Activated naive CD8-positive, alpha-beta T cell treated with anti-CD3 and anti-CD28 coated beads, Interleukin-2, amount 50 U/mL, for 24 hours (primary cell): ENCODE measurements at places on chromosomes 2 and 18.

DNA sequence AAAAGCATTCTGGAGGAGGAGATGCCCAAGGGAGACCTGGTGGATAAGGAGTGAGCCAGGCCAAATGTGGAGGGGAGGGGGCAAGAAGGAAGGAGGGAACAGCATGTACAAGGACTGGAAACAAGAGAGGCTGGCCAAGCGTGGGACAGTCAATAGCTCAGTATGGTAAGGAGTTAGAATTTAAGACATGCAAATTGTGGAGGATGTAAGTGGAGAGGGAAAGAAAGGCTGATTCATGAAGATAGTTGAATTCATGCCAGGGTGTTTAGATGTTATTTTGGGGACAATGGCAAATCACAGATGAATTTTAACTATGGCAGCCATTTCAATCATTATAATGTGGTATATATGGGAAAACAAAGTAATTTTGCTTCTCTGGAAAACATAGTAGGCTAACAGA lies 462.3 kb downstream of the MEIS1 start:
- DNase-seq, result no peak

- DNase-seq, result no peak
Measured at GRCh38 chr2:241561832-241562231, 3.3 kb downstream of the BOK start.

DNA sequence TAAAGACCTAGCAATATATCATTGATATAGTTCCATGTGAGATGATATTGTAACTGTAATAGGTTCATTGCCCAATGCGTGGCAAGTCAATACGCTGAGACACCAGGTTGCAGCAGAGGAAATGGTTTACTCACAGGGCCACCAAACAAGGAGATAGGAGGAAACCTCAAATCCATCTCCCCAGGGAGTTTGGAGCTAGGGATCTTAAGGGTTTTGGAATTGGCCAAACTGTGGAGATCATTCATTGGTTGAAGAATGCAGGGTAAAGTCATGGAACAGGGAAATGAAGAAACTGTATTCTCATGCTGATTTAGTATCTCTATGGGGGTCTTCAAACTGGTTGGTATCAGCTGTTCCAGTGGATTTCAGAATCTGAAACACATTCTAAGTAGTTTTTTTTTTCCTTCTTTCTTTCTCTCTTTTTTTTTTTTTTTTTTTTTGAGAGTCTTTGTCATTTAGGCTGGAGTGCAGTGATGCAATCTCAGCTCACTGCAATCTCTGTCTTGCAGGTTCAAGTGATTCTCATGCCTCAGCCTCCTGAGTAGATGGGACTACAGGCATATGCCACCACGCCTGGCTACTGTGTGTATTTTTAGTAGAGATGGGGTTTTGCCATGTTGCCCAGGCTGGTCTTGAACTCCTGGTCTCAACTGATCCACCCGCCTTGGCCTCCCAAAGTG lies 30.7 kb upstream of the PPM1B start:
- DNase-seq, result no peak

DNA sequence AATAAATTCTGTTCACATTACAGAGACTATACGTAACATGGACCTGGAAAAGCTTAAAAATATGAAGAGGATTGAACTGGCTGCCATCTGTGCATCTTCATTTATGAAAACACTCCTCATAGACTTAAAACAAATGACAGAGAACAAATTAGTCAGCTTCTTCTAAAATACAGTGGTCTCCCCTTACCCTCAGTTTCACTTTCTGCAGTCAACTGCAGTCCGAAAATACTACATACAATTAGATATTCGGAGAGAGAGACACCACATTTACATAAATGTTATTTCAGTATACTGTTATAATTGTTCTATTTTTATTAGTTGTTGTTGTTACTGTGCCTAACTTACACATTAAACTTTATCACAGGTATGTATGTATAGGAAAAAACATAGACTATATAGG lies 6.5 kb downstream of the RNF103 start:
- DNase-seq, result no peak

DNA sequence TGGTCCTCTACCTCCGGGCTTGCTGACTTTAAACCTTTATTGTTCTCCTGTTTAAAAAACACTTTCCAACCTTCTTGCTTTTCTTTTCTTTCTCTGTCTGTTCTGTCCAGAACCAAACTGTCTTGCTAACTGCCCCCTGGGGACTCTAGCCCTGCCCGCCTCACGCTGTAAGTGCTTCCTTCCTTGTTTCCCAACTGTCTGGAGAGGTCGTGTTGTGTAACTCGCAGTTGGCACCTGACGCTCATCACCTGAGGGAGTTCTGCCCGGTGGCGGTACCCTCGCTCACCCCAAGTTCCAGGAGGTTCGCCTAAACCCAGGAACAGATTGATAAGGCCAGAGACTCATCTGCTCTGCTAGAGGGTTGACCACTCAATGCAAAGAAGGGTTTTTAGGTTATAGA lies 123.4 kb downstream of the MTCL1 start:
- no peak for DNase-seq

GRCh38 chr18:12238826-12239225 lies 15.3 kb upstream of the CIDEA start:
- DNase-seq, result no peak

DNA sequence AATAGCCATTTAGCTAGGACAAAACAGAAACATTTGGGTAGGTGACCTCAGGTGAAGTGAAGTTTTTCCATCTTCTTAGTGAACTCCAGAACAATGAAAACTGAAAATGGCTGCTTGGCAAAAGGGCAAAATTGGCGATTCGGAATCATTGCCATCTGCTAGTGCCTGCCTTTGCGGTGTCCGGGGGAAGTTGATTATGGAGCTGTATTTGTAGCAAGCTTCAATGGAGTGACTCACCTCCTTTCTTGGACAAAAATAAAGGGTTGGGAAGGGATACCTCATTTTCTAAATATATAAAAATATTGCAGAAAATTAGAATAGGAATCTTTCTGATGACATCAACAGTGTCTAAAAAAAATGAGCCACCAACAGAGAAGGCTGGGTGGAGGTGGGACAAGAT lies 460.5 kb downstream of the TGIF1 start:
- no peak for DNase-seq

DNA sequence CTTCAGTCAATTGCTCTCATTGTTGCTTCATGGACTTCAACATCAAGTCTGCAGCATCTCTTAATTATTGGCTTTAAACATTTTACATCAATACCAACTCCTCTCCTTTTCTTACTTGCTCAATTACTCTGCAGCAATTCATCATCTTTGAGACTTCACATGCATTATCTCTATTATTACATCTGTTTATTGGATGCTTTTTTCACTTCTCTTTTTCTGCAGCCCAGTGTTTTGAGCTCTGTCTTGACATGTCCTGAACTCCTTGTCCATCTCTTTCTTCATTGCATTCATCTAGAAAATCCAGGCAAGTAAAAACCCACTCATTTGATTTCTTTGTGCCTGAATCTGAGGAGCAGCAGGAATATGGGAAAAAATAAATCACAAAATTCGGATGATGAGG lies 647.9 kb downstream of the PLCL1 start:
- DNase-seq, result no peak

- no peak for DNase-seq
Measured at GRCh38 chr2:240424341-240425235, 10.9 kb upstream of the GPC1 start.

GRCh38 chr2:216585441-216585840 lies 47.8 kb upstream of the IGFBP2 start:
- no peak for DNase-seq

DNA sequence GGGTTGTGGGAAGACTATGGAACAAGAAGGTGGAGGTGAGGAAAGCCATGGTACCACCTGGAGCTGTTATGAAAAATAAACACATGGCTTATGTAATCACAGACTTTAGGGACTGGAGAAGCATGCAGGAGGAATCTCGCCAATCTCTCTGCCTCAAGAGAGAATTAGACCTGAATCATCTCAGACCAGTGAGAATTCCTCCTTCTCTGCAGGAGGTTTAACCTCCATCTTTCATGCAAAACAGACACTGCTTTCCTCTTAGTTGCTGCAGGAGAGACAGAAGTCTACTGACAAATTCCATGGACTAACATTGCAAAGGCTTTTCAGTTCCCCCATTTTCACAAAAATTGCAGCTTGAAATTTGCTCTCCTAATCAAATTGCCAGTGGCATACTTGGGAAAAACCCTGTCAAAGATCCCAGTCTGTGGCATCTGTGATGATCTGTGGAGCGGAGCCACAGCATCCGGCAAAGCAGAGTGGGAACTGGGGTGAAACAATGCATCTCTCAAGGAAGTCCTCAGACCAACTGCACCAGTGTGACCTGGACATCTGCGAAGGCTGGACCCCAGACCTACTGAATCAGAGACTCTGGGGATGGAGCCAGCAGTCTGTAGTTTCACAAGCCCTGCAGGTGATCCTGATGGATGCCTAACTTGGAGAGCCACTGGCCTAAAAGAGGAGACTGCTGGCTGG lies 28.6 kb upstream of the NCKAP5 start:
- no peak for DNase-seq

- DNase-seq, result no peak
Measured at GRCh38 chr2:47530105-47530760, 127.3 kb downstream of the MSH2 start.

- no peak for DNase-seq
Measured at GRCh38 chr2:187470698-187471097, 22.6 kb upstream of the CALCRL start.

DNA sequence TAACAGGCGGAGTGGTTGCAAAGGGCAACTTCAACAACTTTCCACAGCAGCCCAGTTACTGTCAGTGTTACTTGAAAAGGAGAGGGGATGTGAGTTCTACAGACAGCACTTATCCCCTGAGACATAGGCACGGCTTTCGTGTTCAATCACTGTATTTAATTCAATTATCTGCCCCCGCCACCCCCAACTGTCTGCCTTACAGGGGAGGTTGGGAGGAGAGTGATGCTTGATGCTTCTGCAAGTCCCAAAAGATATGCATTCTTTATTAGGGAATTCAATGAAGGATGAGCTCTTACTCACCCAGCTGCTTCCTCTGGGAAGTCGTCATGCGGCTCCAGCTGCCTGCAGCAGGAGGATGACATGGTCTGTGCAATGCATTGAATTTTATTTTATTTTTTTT lies 639.9 kb downstream of the DCC start:
- no peak for DNase-seq

- no peak for DNase-seq
Measured at GRCh38 chr2:17643031-17643615, 102.6 kb downstream of the VSNL1 start.

DNA sequence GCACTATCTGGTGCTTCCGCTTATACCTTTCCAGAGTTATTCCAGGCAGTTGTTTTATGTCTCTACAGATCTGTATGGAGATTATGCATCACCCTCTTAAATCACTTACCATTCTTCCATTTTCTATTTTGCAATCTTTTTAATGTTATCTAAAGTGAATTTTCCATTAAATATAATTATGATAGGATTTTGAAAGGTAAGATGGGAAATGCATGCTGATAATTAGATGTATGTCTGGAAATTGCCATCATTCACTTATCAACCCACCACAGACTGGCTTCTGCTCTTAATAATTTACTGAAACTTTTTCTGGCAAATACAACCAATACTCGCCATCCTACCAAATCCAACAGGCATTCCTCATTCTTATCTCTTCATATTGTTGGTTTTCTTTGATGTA lies 227.4 kb upstream of the MC4R start:
- DNase-seq, result no peak

DNA sequence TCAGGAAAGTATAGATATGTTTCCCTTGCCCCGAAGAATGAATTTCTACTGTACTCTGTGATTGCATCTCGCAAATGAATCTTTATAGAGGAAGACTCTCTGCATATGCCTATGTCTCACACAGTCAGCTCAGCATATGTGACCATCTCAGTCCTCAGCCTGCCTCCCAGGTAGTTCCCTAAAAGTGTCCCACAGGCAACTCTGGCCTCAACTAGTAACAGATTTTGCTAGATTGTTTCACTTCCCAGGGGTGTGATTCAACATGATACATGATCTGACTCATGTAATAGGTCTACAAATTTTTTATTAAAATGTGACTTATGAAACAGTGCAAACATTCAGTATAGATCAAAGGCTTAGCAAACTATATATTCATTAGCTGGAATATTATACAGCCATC lies 296.6 kb upstream of the CRIM1 start:
- no peak for DNase-seq

GRCh38 chr2:216949700-216950413 lies 90.0 kb upstream of the TNP1 start:
- DNase-seq, result no peak

- no peak for DNase-seq
Measured at GRCh38 chr2:239938651-239939486, 86.3 kb downstream of the NDUFA10 start.

- DNase-seq, result no peak
Measured at GRCh38 chr2:106115250-106115649, 78.9 kb downstream of the UXS1 start.

GRCh38 chr2:18922276-18922675 lies 332.9 kb upstream of the NT5C1B start:
- no peak for DNase-seq

DNA sequence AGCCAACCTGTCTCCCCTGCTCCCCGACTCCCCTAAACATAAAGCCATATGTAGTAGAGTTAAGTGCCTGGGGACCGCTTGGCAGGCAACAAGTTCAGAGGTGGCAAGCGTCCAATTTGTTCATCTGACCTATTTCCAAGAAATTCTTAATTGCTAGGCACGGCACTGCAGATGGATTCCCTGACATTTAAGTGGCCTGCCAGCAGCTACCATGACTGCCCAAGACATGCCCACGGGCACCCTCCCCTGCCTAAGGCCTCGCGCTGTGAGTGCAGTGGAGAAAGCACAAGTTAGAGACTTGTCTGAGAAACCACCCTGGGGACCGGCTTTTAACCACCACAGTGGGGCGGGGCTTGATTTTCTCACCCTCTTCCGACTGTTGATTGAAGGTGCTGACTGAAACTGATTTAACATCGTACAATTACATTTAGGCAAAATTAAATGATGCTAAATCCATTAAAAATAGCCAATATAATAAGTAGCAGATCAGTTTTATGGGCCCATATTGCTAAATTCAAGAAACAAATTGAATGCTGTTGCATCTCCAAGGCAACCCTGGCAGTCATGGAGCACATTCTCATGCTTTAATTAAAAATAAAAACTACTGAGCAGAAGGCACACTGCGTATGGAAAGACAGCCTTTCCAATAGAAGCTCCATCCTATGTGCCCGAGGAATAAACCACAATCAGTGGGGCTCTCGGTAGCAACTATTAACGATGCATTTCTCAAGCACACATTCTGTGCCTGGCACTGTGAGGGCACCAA lies 163.6 kb upstream of the ACAA2 start:
- no peak for DNase-seq

- no peak for DNase-seq
Measured at GRCh38 chr18:3478262-3478978, 28.4 kb downstream of the TGIF1 start.

GRCh38 chr2:166831930-166832329 lies 56.4 kb upstream of the XIRP2 start:
- no peak for DNase-seq

- no peak for DNase-seq
Measured at GRCh38 chr2:215270118-215270451, 41.8 kb upstream of the ATIC start.

DNA sequence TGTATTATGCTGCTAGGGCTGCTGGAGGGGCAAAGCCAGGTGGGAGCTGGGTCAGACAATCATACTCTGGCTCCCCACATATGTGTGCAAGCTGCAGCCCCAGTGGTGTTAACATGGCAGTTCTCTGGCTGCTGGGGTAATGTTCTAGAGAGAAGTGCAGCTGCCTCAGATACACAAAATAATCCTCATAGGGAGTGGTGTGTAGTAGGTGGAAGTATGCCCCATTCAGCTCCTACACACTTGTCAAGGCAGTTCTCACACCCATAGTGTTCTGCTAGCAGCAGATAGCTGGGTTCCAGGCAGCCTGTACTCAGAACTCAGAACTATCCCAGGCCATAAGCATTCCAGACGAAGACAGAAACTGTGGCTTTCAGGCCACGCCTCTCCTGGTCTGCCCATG lies 87.9 kb upstream of the NT5C1B start:
- DNase-seq, result no peak

GRCh38 chr18:58427321-58427720 lies 201.6 kb downstream of the ALPK2 start:
- DNase-seq, result no peak
